A549 (cell line): ENCODE measurements at places on chromosomes 12 and 14.

- peak; percentile 6 for DNase-seq
Observed at GRCh38 chr14:32472512-32473463, 143.7 kb downstream of the AKAP6 start.

GRCh38 chr14:24911324-24912109, 138.4 kb downstream of the STXBP6 start:
- peak; percentile 4 for DNase-seq

- DNase-seq, result no peak
Observed at GRCh38 chr12:17661250-17661649, 428.7 kb downstream of the RERGL start.

- DNase-seq, result no peak
Observed at GRCh38 chr14:22588526-22589095, 413 bp downstream of the DAD1 start.

DNA sequence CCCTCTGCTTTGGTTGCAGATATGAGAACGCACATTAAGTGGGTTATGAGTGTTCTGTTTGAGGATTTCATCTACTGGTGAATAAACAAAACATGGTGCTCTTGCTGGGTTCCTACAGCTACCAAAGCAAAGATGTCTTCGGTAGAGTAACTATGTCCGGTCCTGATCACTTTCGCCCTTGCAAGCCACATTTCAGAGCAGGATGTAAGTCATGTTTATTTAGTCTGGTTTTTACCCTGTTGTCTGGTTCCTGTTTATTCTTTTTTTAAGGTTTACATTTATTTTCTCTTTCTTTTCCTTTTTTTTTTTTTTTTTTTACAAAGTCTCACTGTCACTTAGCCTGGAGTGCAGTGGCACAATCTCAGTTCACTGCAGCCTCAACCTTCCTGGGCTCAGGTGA, 99.2 kb downstream of the VEZT start:
- no peak for DNase-seq

GRCh38 chr12:82650627-82651337, 35.9 kb upstream of the TMTC2 start:
- peak; percentile 40 for DNase-seq

- peak; percentile 86 for DNase-seq
Observed at GRCh38 chr14:75654127-75654732, 6.4 kb downstream of the ERG28 start.

- no peak for DNase-seq
Observed at GRCh38 chr12:6266971-6267721, 43.3 kb upstream of the PLEKHG6 start.

GRCh38 chr12:74051848-74052247, 485.8 kb upstream of the ATXN7L3B start:
- DNase-seq, result no peak

- peak; percentile 9 for DNase-seq
Observed at GRCh38 chr14:59511916-59512575, 27.7 kb downstream of the JKAMP start.

DNA sequence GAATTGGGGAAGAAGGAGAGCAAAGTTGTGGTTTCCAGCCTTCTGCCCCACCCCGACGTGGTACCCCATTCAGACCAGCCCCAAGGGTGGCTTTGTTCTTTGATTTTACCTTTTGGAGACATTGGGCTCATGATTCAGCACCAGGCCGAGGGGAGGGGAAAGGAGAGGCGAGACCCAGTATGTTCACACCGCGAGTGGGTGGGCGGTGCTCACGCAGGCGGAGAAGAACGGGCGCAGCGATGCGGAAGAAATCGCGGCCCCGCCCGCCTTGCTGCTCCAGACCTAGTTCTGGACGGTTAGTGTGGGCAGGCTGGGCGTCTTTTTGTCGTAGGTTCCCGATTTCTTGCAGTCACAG, 963 bp downstream of the ATL1 start:
- peak; percentile 51 for DNase-seq

DNA sequence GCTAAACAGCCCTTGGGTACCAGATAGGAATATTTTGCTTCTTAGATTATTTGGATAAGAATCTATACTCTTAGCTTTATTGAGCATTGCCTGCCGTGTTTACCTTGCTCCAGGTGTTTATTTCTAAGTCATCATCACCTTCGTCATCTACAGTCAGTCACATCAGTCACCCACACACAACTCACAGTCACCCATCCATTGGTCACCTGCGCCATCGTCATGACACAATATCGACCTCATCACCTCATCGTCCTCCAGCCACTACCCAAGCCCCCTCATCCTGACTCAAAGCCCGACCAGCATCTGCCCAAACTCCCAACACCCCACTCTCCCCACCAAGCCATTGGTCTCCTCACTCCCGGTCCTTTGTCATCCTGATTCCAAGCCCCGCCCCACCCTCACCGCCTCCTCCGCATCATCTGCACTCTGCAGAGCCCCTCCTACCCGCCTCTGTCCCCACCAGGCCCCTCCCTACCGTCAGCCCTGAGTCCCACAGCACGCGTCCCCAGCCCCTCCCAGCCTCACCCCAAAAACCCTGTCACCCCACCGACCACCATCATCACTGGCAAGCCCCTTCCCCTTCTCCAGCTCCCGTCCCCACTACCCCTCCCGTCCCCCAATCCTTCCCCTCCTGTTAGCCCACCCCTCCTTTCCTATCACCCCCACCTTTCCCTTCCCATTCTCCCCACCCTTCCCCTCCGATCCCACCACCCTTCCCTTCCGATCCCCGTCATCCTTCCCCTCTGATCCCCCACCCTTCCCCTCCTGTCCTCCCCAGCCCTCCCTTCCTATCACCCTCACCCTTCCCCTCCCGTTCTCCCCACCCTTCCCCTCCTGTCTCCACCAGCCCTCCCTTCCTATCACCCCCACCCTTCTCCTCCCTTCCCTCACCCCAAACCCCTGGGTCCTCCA, 9.8 kb downstream of the DLK1 start:
- no peak for DNase-seq

DNA sequence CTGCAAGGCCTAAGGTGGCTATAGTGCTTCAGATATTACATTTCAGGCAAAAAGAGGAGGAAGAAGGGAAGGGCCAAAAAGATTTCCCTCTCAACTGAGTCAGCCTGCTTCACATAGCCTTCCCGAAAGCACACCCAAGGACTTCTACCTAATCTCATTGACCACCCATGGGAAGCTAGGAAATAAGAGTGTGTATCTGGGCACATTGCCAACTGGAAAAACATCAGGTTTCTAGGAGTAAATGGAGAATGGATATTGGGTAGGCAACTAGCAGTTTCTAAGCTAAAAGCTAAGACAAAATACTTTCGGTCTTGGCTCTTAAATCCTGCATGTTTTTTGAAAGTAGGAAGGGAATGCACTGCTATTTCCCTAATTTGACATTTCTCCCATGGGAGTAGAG, 221.7 kb upstream of the GRIP1 start:
- DNase-seq, result no peak

DNA sequence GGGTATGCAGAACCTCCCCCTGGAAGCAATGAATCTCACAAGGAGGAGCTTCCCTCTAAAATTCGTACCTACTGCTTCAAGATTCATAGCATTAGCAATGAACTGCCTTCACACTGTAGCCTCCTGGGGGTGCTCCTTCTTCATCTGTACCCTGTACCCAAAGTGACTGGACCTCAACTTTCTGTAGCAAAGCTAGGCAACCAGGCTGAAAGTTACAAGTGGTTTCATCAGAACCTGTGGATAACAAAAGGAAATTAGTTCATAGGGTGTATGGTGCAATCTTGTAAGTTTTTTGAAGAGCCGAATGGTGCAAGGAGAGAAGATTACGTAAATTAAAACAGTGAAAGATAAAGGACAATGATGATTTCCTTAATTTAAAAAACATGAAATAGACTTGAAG, 1541.7 kb upstream of the FLRT2 start:
- no peak for DNase-seq

DNA sequence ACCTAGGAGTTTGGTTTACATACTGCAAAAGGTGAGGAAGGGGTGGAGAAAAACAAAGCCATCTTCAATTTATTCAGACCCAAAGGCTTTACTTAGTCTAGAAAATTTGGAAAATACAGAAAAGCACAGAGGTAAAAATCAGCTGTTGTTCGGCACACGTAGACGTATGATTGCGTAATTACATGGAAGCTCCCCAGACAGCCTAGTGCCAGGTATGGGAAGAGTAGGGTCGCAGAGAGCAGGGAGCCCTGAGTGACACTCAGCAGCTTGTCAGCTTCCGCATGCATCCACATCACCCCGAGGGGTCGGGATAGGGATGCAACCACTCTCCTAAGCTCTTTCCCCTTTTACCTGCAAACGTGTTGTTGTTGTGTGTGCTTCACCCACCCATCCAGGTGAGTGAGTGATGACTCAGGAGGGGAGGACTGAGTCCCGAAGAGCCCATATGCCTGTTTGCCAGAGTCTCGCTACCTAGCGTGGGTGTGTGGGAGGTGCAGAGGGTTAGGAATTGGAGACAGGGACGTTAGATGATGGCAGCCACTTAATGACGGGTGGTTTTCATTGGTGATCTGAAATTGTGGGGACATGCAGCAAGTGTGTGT, 20.1 kb downstream of the PIWIL1 start:
- DNase-seq, result no peak

DNA sequence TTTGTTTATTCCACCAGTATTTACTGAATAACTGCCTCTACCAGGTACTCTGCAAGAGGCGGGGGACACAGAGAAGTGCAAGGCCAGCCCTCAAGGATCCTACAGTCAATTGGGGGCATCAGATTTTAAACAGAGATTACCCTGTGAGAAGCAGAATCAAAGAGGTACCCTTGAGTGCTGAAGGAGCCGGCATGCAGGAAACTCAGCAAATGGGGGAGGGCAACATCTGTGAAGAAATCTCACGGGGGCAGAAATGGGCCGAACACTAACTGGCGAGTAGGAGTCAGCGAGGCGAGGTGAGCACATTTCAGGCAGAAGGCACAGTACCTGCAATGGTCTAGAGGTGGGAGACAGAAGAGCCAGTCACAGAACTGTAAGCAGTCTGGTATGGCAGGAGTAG, 9.0 kb downstream of the GALNT6 start:
- DNase-seq, result no peak

GRCh38 chr12:20018406-20018805, 349.9 kb upstream of the PDE3A start:
- no peak for DNase-seq

DNA sequence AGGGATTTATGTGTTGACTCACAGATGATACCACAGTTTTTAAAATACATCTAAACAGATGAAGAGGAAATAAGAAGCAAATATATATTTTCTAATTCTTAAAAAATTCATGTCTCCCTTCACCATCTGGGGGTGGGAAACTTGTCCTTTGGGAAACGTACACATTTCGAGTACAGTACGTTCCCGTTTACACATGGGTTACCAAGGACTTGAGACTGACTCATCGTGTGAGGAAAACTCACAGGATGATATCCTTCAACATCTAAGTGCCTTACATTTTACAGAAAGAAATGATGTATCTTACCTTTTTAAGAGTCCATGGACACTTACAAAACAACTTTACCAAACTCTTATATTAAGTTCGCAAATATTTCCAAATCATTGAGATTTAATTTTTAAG, 16.0 kb upstream of the FBLN5 start:
- no peak for DNase-seq

- DNase-seq, result no peak
Observed at GRCh38 chr14:63564318-63564717, 21.1 kb upstream of the PPP2R5E start.

- DNase-seq, result no peak
Observed at GRCh38 chr12:128476266-128476665, 209.3 kb downstream of the TMEM132C start.

GRCh38 chr14:62130441-62130840, 368.2 kb downstream of the SNAPC1 start:
- DNase-seq, result no peak

DNA sequence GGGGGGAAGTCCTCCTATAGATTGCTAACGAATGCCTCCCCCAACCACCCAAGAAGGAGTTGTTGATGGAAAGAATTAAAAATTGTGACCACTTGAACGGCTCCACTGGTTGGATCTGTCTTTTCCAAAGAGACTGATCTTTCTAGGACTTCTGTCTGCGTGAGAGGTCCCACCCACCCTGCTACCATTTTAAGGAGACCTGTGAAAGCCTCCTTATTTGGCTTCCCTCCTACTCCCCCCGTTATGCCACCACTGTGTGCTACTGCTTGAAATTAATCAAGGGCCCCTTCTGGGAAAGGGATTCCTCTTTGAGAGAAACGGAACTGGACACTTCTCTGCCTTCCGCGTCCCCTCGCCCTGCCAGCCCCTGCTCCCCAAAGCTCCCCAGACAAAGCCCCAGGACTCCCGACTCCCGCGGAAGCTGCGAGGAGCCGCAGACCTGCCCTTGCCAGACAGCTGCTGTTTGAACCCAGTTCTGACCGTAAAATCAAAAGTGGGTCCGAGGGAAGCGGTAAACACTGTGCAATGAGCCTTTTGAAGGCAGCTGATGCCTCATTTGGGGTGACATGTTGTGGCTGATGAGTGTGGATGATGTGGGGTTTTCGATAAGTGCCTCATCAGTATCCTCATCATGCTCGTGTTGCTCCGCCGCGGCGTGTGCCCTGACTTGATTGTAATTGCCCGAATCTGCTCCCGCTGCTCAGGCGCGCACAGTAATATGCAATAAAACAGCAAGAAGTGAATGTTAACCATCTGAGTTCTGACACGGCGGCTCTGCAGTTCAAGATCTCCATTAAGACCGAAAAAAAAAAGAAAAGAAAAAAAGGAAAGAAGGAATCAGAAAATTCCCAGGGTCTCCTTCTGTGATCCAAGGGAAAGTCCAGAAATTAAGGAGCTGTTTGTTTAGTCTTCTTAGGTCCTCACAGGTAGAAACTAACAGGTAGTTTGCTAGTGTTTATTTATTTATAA, 48.2 kb downstream of the MBIP start:
- DNase-seq, result no peak

DNA sequence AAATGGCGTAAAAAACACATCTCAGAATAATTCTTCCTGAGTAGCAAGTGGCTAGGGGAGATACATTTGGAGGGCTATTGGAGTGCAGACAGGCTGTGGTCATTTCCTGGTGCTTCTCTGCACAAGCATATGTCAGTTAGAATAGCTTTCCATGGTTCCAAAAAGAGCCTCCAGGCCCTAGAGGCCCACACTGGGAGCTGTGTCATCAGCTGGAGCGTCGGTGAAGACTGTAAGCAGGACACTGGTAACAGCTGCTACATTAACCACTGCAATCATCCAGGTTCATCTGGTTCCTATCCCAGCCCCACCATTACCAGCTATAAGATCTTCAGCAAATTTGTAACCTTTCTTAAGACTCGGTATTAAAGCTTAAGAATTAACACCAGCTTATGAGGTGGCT, 31.7 kb upstream of the APPL2 start:
- no peak for DNase-seq

DNA sequence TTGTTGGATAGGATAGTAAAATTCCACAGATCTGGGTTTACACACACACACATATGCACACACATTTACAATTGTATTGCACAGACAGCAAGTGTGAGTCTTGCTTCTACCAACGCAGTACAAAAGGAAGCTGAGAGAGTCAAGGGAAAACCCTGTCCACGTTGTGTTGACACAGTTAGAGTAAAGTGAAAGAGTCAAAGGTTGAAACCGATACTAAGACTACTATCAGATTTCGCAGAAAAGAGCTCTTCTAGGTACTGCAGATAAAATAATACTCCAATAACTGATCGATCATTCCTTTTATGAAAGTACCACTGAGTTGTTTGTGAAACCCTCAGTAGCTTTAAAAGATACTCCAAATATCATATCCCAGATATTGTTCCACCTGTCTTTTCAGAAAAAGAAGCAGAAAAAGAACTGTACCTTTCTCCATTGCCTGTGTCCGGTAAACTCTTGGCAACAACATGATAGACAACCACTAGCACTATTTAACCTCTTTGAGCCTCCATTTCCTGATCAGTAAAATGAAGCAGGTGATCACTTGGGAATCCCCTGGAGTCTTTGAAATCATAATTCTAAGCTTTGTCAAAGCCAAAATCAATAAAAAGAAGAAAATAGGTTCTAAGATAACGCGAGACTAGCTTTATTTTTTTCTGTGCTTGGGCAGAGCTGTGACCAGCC, 224.6 kb upstream of the FOXN3 start:
- no peak for DNase-seq

GRCh38 chr12:99087278-99087677, 442.2 kb downstream of the APAF1 start:
- no peak for DNase-seq
